HFFc6 (cell line): ENCODE measurements at places on chromosomes 3 and 15. TPM values are rescaled to one million over a fixed set of nuclear protein-coding genes. Genes with fewer than 3 reads are reported as not detected.

The UROC1 gene
- total RNA-seq, result not detected in 3 replicates

GRCh38 chr3:72816862-72817355 is 31.3 kb downstream of the SHQ1 start:
- no peak for DNase-seq

DNA sequence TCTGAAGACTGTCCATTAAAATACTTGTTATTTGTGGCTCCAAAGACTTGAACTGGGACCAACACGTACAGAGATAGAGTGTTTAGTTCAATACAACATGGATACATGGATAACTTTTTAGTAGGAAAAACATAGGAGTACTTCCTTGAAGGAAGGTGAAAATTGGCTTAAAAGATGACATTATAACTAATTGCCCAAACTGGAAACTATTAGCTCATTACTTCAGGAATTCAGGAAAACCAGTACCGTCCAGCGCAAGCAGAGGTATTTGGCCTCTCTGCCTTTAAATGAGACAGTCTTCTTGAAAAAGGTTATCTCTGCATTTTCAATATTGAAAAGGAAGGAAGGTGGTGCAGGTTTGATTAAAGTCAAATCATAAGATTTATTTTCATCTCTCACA is 234.5 kb downstream of the IL5RA start:
- no peak for DNase-seq

GRCh38 chr3:56135941-56136340 is 332.3 kb downstream of the ERC2 start:
- DNase-seq, result no peak

DNA sequence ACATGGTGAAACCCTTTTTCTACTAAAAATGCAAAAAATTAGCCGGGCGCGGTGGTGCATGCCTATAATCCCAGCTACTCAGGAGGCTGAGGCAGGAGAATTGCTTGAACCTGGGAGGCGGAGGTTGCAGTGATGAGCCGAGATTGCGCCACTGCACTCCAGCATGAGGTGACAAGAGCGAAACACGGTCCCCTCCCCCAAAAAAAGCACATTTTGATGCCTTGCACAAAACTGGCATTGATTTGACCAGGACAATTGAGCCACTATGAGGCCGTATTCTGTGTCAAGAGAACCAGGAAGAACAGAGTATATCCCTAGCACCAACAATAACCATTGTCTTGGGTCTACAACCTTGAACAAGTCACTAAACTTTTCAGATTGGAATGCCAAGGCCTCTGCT is 50.6 kb downstream of the SH3BP5 start:
- DNase-seq, result no peak

GRCh38 chr3:181917027-181917426 is 205.3 kb downstream of the SOX2 start:
- DNase-seq, result no peak

DNA sequence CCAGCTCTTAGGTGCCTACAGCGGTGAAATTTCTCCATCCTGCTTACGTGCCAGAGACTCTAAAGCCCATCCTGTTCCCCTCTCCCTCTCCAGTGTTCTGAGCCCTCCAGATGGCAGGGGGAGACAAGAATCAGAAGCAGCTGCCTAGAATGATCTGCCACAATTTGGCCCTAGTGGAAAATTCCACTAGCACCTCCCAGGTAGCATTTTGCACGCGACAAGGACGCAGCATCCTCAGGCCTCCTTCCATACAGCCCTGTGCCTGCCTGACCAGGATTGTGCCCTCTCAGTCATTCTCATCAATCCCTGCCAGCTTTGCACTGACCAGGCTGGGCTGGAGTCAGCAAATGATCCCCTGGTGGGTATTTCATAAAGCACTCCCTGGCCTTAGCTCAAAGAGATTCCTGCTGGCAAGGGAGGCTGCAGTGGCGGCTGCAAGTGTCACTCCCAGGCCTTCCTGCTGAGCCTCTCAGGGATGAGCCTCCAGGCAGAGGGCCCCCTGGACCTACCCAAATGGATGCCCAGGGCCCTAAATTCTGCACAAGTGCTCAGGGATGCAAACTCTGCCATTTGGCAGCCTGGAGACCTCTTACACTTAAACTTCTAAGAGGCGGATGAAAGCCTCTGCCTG is 130.2 kb upstream of the ATP2B2 start:
- DNase-seq, result no peak
